Ascending aorta (tissue), 2 donors: ENCODE measurements at places on chromosomes 3 and 15. TPM values are rescaled to one million over a fixed set of nuclear protein-coding genes. Genes with fewer than 3 reads are reported as not detected.

GRCh38 chr3:130894130-130894985 is 474 bp downstream of the ATP2C1 start:
- H3K4me3 ChIP-seq, result peak overlapping the region; percentile 96
- no peaks in the 10 kb centered on the region for H3K36me3 ChIP-seq
- no peak for DNase-seq
- no peaks in the 10 kb centered on the region for H3K4me1 ChIP-seq
- peak overlapping the region; percentile 92 for H3K27ac ChIP-seq

GRCh38 chr3:27607370-27607769 is 114.8 kb downstream of the EOMES start:
- no peaks in the 10 kb centered on the region for H3K4me1 ChIP-seq
- H3K27me3 ChIP-seq, result no peaks in the 10 kb centered on the region
- H3K36me3 ChIP-seq, result no peaks in the 10 kb centered on the region
- no peak overlapping the region for H3K27ac ChIP-seq
- no peak overlapping the region for H3K4me3 ChIP-seq
- no peak for DNase-seq

DNA sequence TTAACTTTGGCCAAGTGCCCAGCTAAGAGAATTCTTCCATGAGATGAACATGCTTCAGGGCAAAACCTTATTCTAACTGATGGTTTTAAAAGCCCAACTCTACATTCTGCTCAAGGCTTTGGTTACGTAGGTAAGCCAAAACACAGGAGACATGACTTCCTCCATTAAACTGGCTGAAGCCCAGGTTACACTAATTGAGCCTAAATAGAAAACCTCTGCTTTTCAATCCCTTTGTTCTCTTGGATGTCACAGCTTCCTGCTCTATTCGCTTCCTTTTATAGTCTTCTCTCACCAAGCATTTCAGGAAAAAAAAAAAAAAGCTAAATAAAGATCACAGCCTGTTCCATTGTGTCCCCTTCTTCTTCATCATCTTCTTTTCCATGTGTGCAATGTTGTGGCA is 420.4 kb downstream of the TIGIT start:
- H3K36me3 ChIP-seq, result no peaks in the 10 kb centered on the region
- H3K4me1 ChIP-seq, result no peaks in the 10 kb centered on the region
- H3K27me3 ChIP-seq, result no peaks in the 10 kb centered on the region
- no peak overlapping the region for H3K4me3 ChIP-seq

DNA sequence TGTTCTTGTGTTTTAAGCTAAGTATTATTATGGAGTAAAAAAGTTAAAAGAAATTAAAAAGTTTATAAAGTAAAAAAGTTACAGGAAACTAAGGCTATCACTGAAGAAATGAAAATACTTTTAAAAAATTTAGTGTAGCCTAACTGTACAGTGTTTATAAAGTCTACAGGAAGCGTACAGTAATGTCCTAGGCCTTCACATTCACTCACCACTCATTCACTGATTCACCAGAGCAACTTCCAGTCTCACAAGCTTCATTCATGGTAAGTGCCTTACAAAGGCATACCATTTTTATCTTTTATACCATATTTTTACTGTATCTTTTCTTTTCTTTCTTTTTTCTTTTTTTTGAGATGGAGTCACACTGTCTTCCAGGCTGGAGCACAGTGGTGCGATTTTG is 40.7 kb upstream of the SCN5A start:
- H3K27ac ChIP-seq, result no peak overlapping the region
- H3K4me1 ChIP-seq, result no peaks in the 10 kb centered on the region
- no peak overlapping the region for H3K4me3 ChIP-seq

DNA sequence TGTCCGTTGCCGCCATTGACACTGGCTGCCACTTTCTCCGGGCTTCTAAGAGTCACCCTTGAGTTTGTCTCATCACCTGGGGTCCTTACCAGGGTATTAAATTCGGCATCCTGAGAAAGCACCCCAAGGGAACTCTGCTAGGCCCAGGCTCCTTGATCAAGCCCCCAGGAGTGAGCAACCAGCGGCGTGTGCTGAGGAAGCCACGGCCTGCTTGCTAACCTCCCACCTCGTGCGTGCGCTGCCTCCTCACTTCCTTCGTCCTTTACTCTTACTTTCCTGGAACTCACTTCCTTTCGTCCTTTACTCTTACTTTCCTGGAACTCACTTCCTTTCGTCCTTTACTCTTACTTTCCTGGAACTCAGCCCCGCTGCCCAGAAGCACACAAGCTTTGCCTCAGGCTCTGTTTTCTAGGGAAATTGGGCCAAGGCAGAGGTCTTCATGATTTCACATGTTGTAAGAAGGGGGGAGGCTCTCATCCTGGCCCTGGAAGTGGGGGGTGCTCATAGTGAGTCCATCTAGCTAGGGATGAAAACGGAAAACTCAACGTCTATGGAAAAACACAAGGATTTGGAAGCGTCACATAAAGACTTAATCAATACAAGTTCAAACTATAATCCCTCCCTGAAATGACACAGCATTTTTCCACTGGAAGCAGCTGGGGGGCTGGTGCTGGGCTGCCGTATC is 36.7 kb upstream of the BDH1 start:
- no peak for DNase-seq
- H3K4me1 ChIP-seq, result no peaks in the 10 kb centered on the region
- H3K27me3 ChIP-seq, result no peaks in the 10 kb centered on the region
- H3K27ac ChIP-seq, result no peak overlapping the region
- H3K4me3 ChIP-seq, result no peak overlapping the region

ROPN1 gene
- total RNA-seq, result not detected

DNA sequence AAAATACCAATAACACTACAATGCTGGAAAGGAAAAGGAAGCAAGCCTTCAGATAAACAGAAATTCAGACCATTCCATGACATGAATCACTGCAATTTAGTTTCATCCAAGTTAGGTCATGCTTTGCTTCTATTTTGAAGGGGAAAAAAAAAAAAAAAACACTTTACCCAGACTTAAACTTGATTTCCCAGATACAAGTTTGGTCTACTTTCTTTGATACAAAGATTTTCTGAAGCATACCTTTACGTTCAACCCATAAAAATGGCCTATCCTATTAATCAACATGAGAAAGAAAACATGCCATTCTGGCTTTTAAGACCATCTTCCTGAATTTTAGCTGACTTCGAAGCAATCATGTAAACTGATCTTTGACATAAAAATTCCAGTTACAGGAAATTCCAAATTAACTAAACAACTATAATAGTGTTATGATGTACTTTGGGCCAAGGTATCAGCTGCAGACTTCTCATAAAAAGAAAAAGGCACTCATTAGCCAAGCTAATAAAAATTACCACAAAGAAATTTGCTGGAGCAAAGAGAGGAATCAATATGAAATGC is 12.6 kb downstream of the OSBPL10 start:
- H3K27ac ChIP-seq, result peak overlapping the region; percentile 89
- H3K4me3 ChIP-seq, result peak overlapping the region; percentile 41
- H3K4me1 ChIP-seq, result peaks cover 3% of the 10 kb centered on the region
- no peak for DNase-seq

STRIT1 gene
- total RNA-seq, result not detected

TIPARP gene
- total RNA-seq, result 7.2 TPM

GRCh38 chr3:172074586-172074985 is 35.2 kb downstream of the FNDC3B start:
- DNase-seq, result peak; percentile 75
- peaks cover 7% of the 10 kb centered on the region for H3K4me1 ChIP-seq
- no peaks in the 10 kb centered on the region for H3K27me3 ChIP-seq
- H3K27ac ChIP-seq, result no peak overlapping the region

DNA sequence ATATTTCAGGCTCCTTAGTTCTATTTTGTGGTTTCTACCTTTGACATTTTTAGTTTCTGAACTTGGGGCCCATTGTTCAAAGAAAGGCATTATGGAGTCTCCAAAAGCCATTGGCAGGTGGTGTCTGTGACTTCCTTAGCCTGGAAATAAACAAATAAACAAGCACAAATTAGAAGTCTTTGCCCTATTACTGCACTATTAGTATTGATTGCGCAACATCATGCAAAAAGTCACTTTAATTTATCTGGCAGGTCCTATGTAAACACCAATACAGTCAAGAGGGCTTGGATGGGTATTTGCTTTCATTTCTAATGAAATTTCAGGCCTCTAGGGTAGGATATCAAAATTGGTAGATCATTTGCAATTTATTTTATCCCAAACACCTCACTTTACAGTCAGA is 85.6 kb downstream of the LPP start:
- H3K27me3 ChIP-seq, result no peaks in the 10 kb centered on the region
- peak overlapping the region; percentile 58 for H3K27ac ChIP-seq
- H3K4me3 ChIP-seq, result no peak overlapping the region
- DNase-seq, result no peak
